ENCODE measurements at places on chromosomes 1 and 21.

GRCh38 chr1:205210756-205211168, 740 bp downstream of the DSTYK start:
- peak; percentile 31 for DNase-seq

- no peak for DNase-seq
Measured at GRCh38 chr1:206850401-206850800, 15.0 kb upstream of the IL20 start.

DNA sequence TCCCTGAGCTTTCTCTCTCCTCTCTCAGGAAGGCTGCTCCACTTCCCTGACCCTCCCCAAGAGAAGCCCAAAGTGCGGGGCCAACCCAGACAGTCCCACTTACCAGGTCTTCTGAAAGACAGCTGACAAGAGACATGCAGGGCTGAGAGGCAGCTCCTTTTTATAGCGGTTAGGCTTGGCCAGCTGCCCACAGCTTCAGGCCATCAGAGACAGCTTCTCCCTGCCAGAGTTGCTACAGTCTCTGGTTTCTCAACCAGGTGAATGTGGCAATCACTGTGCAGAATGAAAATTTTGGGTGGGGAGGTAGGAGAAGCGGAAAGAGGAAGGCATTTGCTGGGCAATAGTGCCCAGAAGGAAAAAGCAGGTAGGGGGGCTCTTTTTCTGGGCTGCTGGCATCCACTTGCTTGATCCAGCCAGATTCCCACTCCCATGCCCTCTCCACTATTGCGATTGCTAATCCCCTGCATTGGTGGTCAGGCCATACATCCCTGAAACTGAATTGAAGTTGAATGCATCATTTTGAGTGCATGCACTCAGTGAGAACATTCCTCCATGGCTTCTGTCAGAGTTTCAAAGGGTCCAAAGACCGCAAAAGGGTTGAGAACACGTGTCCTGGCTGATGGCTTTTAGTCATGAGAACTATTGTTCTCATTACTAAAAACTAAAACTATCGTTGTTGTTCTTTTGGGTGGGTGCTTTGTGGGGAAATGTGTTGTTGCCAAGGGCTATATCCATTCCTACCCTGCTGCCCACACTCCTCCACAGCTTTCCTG, at the start of gene S100A8:
Gene S100A8 (minus strand): TSS at position 136 of the 773 bp plus-strand sequence. CDS start 538 bp downstream, outside the sequence.
- no peak for DNase-seq

DNA sequence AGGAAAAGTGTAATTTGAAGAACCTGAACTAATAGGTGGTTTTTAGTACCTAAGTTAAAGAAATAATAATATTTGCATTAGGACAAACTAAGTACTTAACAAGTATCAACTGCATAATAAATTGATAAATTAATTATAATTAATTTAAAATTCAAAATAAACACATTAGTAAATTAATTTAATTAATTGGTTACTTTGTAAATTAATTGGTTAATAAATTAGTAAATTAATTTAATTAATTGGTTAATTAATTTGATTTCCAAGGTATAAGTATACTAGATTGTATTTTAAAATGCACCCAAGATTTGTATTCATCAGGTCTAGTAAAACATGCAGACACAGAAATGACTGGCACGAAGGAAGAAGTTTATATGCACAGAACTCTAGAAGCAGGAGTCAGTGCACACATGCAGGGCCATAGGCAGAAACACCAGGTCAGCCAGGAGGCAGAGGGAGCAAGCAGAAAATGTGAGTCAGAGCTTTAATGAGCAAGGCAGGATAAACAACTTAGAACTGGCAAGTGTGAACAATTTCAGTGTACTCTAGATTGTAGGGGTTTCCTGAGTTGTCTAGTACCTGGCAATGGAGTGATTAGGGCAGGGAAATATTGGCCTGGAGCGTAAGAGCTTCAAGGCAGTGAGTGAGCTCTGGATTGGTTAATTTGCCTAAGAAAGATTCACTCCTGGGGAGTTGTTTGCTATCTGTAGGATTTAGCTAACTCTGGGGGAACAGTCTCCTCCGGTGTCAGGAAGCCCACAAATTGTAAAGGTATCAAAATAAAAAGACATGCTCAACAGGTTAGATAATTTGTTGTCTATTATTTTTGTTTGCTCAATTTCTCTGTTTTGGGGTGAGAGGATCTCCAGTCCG, 665.7 kb downstream of the MRPL39 start:
- DNase-seq = no peak

- DNase-seq = no peak
Measured at GRCh38 chr1:29245876-29246275, 9.6 kb downstream of the PTPRU start.

DNA sequence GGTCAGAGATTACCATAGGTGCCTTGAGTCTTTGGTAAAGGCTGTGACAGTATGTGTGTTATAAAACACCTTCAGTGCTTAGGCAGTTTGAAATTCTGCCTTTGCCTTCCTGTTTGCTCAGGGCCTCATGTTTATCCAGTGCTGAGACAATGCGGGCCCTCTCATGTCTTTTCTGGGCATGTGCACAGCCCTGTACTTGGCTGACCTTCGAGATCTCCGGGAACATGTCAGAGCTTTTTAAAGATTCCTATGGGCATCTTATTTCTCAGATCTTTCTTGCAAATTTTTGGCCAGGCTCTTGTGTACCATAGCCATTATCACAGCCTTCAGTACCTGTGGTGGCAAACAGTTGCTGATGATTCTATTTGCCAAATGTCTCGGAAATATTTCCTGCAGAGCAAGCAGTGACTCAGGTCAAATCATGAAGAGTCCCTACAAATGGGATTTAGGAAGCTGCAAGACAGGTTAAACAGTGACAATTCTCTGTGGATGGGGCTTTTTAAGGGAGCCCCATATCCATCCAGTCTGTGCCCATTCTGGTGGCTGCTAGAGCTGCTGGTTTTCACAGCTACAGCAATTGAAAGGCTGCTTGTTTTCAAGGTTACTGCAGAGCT, 42.1 kb downstream of the HOOK1 start:
- no peak for DNase-seq

GRCh38 chr1:64082459-64082858, 121.0 kb upstream of the UBE2U start:
- DNase-seq = no peak

GRCh38 chr1:74199504-74199903, 1.5 kb downstream of the FPGT start:
- DNase-seq = no peak

GRCh38 chr1:65208563-65208973, 60.6 kb downstream of the AK4 start:
- no peak for DNase-seq

GRCh38 chr21:29293495-29293894, 5.2 kb upstream of the BACH1 start:
- DNase-seq = no peak

DNA sequence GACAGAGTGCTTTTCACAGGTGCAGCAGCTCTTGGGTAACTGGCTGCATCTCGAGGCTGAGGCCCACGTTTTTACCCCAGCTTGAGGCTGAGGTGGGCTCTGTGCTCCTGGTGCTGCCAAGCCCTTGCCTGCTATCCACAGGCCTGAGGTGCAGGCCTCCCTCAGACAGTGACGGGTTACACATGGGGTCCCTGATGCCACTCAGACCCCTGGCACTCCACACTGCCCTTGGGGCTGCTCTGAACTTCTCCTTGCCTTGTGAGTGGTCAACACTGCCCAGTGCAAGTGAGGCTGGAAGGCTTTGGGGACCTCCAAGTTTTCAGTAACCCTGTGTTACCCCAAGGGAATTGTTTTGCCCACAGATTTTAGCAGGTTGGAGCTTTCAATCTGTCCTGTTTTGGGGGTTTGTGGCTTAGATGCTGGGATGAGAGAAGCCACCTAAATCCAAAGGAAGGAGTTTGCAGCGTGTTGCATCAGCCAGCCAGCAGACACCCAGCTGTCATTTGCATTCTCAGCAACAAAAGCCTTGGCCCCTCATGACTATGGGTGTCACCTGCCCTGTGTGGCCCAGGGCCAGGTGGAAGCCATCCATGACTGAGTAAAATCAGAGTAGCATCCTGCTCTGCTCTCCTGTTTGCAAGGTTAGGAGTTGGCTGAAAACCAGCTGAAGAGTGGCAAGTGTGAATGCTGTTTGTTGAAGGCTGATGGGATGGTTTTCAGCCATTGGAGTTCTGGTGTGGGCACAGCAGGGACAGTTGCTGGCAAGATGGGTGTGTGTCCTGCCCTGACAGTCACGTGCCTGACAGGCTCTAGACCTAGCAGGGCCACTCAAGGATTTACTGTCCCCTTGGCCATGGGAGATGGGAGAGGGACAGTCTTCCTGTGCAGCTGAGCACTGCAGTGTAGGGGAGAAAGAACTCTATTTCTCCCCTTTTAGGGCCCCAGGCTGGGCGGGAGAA, 3.2 kb downstream of the RNF187 start:
- no peak for DNase-seq

- no peak for DNase-seq
Measured at GRCh38 chr21:32858628-32859027, 87.1 kb upstream of the PAXBP1 start.

- DNase-seq = no peak
Measured at GRCh38 chr1:221887415-221887746, 145.5 kb upstream of the DUSP10 start.

- DNase-seq = no peak
Measured at GRCh38 chr21:23374155-23374554, 2233.1 kb downstream of the MRPL39 start.

GRCh38 chr1:163147019-163147418, 55.7 kb downstream of the RGS5 start:
- no peak for DNase-seq

DNA sequence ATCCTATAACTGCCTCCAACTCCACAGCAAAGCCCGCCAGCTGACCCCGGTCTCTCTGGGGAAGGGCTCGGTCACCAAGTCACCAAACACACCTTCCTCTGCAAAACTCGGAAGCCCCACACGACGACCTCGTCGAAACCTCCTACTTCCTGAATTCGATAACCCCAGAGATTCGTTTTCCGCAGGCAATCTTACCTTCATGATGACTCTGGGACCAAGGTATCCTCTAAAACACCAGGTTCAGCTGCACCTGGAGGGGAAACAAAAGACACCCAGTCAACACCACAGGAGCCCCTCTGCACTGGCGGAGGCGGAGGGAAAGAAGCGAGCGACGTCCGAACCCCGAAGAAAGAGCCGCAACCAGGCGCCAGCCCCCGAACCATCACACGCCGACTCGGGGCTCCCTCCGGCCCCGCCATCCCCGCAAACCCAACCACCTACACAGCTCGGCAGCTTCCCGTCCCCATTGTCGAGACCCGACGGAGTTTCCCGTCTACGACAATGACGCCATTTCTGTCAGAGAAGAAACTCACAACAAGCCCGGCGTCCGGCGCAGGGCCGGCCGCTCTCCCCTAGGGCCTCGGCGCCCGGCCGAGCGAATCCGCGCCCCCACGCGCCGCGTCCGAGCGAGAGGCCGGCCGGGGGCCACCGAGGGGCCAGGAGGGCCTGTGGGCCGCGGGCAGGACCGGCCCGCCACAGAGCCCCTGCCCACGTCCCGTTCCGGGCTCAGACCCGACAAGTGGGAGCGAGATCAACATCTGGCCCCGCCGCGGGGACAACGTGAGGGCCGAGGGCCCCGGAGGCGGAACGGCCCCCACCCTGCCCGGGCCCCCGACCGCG, 1.0 kb downstream of the ARID4B start:
- peak; percentile 46 for DNase-seq

DNA sequence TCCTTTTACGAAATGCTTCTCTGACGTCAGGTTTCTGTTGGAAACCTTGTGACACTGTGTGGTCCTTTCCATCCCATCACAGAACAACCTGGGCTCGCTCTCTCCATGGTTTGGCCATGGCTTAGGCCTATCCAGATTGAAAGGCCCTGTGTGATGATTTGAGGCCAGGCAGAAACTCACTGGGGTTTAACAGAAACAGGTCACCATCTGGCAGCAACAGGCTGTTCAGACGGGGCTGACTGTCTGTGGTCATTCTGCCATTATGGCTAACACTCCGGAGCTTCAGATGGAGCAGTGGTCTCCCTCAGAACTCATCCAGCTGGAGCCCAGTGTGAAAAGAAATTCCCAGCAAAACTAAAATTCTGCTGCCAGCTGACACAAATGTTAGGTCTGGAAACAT, 9.3 kb downstream of the PLEKHM2 start:
- no peak for DNase-seq

GRCh38 chr1:20052386-20052785, 17.6 kb upstream of the PLA2G5 start:
- DNase-seq = no peak

DNA sequence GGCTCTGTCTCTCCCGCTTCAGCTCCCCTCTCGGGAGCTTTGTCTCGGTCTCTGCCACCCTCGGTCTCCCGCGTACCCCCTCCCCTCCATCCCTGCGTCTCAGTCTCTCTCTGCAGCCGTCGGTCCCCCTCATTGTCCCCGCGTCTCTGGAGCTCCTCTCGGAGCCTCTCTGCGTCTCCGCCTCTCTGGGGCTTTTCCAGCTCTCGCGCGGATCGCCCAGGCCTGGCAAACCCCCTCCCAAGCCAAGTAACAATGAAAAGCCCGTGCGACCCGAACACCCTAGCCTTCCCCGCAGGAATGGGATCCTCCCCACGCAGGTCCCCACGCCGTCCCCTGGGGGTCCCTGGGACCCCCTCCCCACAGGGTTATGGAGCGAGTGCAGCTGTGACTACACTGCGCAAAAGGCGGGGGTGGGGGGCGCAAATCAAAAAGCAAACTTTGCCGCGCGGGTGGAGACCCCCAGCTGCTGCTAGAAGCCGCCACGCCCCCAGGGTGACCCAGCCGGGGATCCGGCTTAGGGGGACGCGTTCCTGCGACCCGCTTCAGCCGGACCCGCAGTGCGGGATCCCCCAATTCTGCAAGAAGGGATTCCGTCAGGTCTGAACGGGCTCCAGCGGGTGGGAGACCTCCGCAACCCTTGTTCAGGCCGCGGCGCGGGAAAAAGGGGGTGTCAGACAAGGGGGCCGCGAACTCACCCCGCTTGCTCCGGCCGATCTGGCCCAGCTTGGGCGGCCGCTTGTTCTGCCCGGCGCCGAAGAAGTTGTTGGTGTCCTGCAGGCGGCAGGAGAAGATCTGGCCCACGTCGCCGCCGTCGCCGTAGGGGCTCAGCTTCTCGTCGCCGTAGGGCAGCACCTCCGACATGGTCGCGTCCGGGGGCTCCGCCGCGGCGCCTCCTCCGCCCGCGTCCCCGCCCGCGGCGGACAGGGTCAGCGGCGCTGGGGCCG, 1.2 kb downstream of the CAMK2N1 start:
- DNase-seq = no peak

DNA sequence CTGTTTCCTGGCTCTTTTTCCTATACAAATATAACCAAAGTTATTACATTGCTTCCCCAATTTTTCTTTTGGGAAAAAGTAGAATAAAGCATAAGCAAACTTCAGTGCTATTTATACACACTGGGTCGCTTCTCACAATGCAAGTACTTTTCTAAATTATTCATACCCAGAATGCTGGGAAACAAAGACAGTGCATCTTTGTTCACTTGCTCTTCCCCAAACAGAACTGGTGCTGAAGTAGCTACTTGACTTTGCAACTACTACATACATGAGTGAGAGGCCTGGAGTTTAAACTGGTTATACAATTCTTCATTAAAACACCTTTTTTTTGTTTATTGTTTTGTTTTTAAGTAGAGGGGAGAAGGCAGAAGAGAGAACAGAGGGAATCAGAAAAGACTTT, 40.2 kb downstream of the STX6 start:
- no peak for DNase-seq

- DNase-seq = no peak
Measured at GRCh38 chr1:5725855-5726585, 266.2 kb downstream of the NPHP4 start.

GRCh38 chr1:222195857-222196256, 352.0 kb downstream of the HHIPL2 start:
- DNase-seq = no peak

- DNase-seq = no peak
Measured at GRCh38 chr1:54362881-54363340, 43.3 kb downstream of the SSBP3 start.

GRCh38 chr1:107782217-107782845, 182.6 kb downstream of the VAV3 start:
- no peak for DNase-seq
